Suppressor macrophage treated with lipopolysaccharide for 1 hour (primary cell): ENCODE measurements at places on chromosomes 7 and 10.
A peak's percentile ranks its signal among the peaks of the same experiment; 100 is the strongest.

GRCh38 chr7:90759710-90760109 lies 163.6 kb downstream of the CDK14 start:
- DNase-seq, result no peak

DNA sequence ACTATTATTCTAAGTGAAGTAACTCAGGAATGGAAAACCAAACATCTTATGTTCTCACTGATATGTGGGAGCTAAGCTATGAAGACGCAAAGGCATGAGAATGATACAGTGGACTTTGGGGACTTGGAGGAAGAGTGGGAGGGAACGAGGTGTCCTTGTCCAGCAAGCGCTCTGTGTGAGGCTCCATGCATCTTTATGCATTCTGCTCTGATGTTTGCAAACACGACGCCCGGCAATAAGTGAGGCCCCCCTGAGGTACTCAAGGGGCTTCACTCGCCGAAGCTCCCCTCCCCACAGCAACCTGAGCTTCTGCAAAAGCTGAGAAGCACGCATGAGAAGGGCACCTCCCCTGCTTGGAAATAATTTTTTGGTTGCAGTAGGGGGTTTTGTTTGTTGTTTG lies 103.3 kb downstream of the LHPP start:
- no peak for DNase-seq

- peak; percentile 6 for DNase-seq
These were observed 396.1 kb downstream of the TNS3 start for GRCh38 chr7:47185839-47186238.

DNA sequence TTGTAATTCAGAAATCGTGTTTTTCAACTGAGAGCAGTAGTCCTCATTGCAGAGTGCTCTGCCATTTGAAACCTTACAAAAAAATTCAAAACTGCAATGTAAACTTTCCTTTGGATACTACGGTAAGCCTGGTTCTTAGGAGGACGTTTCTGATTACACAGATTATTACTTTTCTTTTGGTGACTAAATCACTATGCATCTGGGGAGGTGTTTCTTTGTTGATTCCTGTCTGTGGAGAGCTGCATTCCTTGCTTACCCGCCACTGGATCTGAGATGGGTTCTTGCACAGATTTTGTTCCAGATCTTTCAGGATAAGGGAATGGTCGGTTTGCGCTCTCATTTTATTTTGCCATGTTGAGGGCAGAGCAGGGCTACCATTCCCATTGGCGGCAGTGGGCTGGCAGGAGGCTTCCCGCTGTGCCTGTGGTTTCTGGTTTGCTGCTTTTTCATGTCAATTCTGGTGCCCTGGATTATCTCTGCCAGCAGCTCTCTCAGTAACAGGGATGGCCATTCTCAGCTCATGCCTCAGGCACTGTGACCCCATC lies 485.1 kb downstream of the GLRX3 start:
- no peak for DNase-seq

GRCh38 chr10:46555713-46556514 lies 544 bp downstream of the GPRIN2 start:
- no peak for DNase-seq

GRCh38 chr7:157782041-157782440 lies 445.2 kb downstream of the DNAJB6 start:
- DNase-seq, result no peak

- no peak for DNase-seq
These were observed 19.4 kb downstream of the ZMIZ2 start for GRCh38 chr7:44767912-44768627.
